ENCODE measurements at places on chromosomes 1 and 21. TPM values are rescaled to one million over a fixed set of nuclear protein-coding genes. Genes with fewer than 3 reads are reported as not detected.

FAM72A gene
- total RNA-seq, result 1.7 TPM

MAB21L3 gene
- total RNA-seq, result under 0.01 TPM

OR2M3 gene
- total RNA-seq, result under 0.01 TPM

C1orf185 gene
- not detected for total RNA-seq

OR2M7 gene
- not detected for total RNA-seq

CRYZ gene
- 5.4 TPM for total RNA-seq

NPL gene
- 3.7 TPM for total RNA-seq

LRRC7 gene
- 215 TPM for total RNA-seq

FAM163A gene
- total RNA-seq, result 0.25 TPM

CDA gene
- total RNA-seq, result not detected

GAS5 gene
- 381 TPM for total RNA-seq

PRKCZ gene
- 53.1 TPM for total RNA-seq

SON gene
- total RNA-seq, result 213 TPM

FUBP1 gene
- total RNA-seq, result 241 TPM

IL24 gene
- not detected for total RNA-seq

LRP8 gene
- total RNA-seq, result 77.2 TPM

All from temporal lobe (tissue), 4 donors.